Bronchus fibroblast of lung (primary cell): ENCODE measurements at places on chromosomes 4 and X. TPM values are rescaled to one million over a fixed set of nuclear protein-coding genes. Genes with fewer than 3 reads are reported as not detected.

Gene PAGE2
- not detected in 2 replicates for total RNA-seq

Gene BEND2
- not detected in 2 replicates for total RNA-seq

Gene POLN
- 0.59 and 2.0 TPM in 2 replicates for total RNA-seq

Gene CLDN2
- total RNA-seq: not detected in 2 replicates

Gene ZMAT1
- 0.15 TPM in 1 of 2 replicates, not detected in the other for total RNA-seq

Gene KLF8
- 0.34 and 0.59 TPM in 2 replicates for total RNA-seq

Gene C4orf51
- not detected in 2 replicates for total RNA-seq

Gene CPZ
- total RNA-seq: 0.50 and 0.74 TPM in 2 replicates
